ENCODE measurements at places on chromosomes 7 and 10. TPM values are rescaled to one million over a fixed set of nuclear protein-coding genes. Genes with fewer than 3 reads are reported as not detected.
A peak's percentile ranks its signal among the peaks of the same experiment; 100 is the strongest.

DNA sequence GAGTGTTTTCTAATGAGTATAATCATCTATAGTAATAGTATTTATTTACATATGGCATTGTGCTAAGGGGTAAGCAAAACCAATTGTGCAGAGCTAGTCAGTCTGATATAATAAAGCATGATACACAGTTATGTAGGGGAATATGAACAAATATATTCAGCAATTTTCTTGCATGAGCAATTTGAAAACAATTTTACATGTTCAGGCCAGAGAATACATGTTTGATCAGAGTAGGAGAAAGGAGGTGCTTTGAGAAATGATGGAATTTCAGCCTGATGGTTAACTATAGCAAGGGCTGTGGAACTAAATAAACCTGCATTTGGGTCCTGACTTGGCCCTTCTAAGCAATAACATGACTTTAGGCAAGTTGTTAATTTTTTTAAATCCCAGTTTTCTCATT, 214.5 kb downstream of the TWIST1 start:
- H3K27ac ChIP-seq: no peak overlapping the region
- no peaks in the 10 kb centered on the region for H3K27me3 ChIP-seq
- no peak overlapping the region for H3K4me3 ChIP-seq
- DNase-seq: no peak
- no peaks in the 10 kb centered on the region for H3K36me3 ChIP-seq
- no peaks in the 10 kb centered on the region for H3K4me1 ChIP-seq

DNA sequence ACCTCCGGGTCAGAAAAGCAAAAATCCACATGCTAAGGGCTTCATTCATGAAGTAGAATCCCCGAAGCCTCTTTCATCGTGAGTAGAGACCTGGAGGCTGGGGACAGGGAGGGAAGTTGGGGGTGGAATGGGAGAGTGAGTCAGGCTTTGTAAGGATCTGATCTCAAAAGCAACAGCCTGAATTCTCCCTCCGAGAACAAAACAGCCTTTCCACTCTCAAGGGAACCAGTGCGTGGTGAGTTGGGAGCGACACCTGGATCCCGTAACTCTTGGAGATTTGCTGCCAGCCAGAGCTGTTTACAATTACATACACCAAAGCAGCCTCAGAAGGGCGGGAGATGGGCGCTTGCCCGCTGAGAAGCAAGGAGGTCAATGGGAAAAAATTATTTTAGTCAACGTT, 10.8 kb downstream of the AFAP1L2 start:
- no peak for DNase-seq
- H3K36me3 ChIP-seq: no peaks in the 10 kb centered on the region
- peaks cover 9% of the 10 kb centered on the region for H3K4me1 ChIP-seq

GRCh38 chr7:47847207-47847606, 101.1 kb downstream of the PKD1L1 start:
- H3K36me3 ChIP-seq: no peaks in the 10 kb centered on the region
- H3K4me1 ChIP-seq: no peaks in the 10 kb centered on the region
- no peak overlapping the region for H3K27ac ChIP-seq
- no peaks in the 10 kb centered on the region for H3K27me3 ChIP-seq
- no peak for DNase-seq

DNA sequence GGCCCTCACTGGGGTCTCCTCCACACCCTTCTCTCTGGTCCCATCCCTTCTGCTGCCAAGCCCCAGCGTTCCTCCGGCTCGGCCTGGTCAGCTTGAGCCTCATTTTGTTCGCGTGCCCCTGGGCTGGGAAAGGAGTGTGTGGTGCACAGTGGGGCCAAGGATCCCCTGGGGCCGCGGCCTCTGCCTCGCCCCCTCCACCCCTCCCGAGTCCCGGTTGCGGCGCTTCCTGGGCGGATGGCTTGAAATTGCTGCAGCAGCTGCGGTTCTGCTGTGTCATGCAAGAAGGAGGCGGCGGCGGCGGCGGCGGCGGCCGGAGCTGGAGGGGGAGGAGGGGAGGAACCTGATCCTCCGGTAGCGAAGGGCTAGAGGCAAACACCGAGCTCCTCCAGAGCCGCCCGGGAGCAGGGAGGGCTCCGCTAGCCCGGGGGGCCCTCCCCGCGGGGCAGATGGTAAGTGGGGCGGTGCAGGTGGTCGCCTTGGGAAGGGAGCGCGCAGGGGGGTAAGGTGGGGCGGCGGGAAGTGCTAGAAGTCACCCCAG, 217.8 kb upstream of the MKLN1 start:
- no peaks in the 10 kb centered on the region for H3K36me3 ChIP-seq
- peak overlapping the region; percentile 21 for H3K27ac ChIP-seq
- peak overlapping the region; percentile 9 for H3K4me3 ChIP-seq
- peaks cover 23% of the 10 kb centered on the region for H3K4me1 ChIP-seq

- H3K36me3 ChIP-seq: no peaks in the 10 kb centered on the region
- no peak overlapping the region for H3K4me3 ChIP-seq
- H3K27me3 ChIP-seq: no peaks in the 10 kb centered on the region
- no peak overlapping the region for H3K27ac ChIP-seq
- DNase-seq: no peak
These were observed 156.1 kb downstream of the SPAG6 start for GRCh38 chr10:22501413-22501812.

DNA sequence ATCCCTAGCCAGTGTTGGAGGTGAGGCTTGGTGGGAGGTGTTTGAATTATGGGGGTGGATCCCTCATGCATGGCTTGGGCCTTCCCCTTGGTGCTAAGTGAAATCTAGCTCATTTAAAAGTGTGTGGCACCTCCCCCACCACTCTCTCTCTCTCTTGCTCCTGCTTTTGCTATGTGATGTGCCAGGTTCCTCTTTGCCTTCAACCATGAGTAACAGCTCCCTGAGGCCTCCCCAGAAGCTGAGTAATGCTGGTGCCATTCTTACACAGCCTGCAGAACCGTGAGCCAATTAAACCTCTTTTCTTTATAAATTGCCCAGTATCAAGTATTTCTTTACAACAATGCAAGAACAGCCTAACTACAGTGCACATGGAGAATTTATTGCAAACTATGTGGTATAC, 188.8 kb upstream of the POT1 start:
- H3K36me3 ChIP-seq: no peaks in the 10 kb centered on the region
- no peak for DNase-seq
- no peaks in the 10 kb centered on the region for H3K4me1 ChIP-seq
- H3K27ac ChIP-seq: no peak overlapping the region

DNA sequence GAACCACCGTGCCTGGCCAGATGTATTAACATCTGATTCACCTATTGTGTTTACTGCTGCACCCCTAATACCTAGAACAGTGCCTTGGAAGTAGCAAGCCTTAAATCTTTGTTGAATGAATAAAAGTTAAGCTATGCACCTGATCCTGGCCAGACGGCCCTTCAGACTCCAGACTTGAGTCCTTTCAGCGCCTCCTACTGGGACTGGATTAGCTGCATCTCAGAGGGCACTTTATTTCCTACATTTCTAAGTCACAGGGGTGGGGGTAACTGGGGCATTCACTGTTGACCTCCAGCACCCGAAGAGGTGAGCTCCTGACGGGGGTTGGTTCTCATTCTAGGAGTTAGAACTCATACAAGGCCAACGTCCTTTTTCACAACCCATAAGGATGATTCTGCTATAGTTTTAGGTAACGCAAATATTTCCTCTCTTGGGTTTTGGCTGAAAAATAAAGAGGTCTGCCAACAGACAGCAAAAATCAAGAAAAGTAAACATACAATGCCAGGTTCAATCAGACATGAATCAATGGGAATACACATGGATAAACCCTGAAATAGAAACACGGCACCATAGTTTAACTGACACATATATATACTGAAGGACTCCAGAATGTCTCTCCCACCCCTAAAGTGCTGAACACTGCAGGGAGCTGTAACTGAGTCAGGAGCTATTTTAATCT, 48.0 kb upstream of the DLG5 start:
- no peaks in the 10 kb centered on the region for H3K27me3 ChIP-seq
- H3K4me1 ChIP-seq: peaks cover 11% of the 10 kb centered on the region
- H3K27ac ChIP-seq: no peak overlapping the region
- peak; percentile 74 for DNase-seq
- no peaks in the 10 kb centered on the region for H3K36me3 ChIP-seq

DNA sequence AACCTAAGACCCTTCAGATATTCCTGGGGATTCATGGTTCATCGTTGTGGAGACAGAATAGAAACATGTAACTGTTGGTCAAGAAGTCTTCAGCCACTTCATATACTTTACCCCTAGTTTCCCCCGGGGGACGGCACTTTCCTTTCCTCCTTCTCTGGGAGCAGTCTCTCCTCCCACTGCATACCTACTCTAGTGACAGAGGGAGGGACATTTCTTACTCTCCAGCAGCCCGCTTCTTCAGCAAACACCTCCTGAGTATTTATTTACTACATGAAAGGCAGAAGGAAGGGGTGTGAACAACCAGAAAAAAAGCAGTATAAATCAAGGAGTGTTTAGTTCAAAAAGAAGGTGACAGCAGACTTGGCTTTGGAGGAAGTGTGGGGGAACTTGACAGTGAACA, 69.0 kb downstream of the LHFPL3 start:
- no peaks in the 10 kb centered on the region for H3K36me3 ChIP-seq
- H3K4me1 ChIP-seq: no peaks in the 10 kb centered on the region
- H3K27me3 ChIP-seq: no peaks in the 10 kb centered on the region
- DNase-seq: peak; percentile 7
- H3K4me3 ChIP-seq: no peak overlapping the region
- no peak overlapping the region for H3K27ac ChIP-seq

GRCh38 chr10:44325157-44325556, 59.7 kb downstream of the CXCL12 start:
- peak; percentile 80 for DNase-seq
- H3K36me3 ChIP-seq: no peaks in the 10 kb centered on the region
- no peak overlapping the region for H3K4me3 ChIP-seq
- H3K27me3 ChIP-seq: no peaks in the 10 kb centered on the region
- H3K27ac ChIP-seq: peak overlapping the region; percentile 3

DNA sequence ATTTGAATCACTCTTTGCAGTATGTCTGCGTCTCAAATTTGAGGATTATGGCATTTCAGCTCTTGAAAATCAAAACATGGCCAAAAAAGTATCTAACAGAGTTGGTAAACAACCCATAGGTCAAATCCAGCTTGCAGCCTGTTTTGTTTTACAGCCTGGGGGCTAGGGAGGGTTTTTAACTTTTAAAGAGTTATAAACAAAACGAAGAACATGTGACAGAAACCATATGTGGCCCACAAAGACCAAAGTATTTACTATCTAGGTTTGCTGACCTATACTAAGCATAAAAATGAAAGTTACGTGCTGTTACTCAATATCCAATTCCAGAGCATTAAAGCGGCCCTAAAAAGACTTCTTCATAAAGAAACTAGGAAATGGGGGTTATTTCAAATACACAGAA, 55.5 kb upstream of the STARD3NL start:
- H3K27ac ChIP-seq: no peak overlapping the region
- H3K36me3 ChIP-seq: no peaks in the 10 kb centered on the region
- DNase-seq: no peak
- peaks cover under 1% of the 10 kb centered on the region for H3K27me3 ChIP-seq
- H3K4me3 ChIP-seq: no peak overlapping the region

- H3K36me3 ChIP-seq: no peaks in the 10 kb centered on the region
- H3K27ac ChIP-seq: no peak overlapping the region
- no peak overlapping the region for H3K4me3 ChIP-seq
- no peaks in the 10 kb centered on the region for H3K4me1 ChIP-seq
These were observed 810.7 kb upstream of the AUTS2 start for GRCh38 chr7:68787566-68787965.

DNA sequence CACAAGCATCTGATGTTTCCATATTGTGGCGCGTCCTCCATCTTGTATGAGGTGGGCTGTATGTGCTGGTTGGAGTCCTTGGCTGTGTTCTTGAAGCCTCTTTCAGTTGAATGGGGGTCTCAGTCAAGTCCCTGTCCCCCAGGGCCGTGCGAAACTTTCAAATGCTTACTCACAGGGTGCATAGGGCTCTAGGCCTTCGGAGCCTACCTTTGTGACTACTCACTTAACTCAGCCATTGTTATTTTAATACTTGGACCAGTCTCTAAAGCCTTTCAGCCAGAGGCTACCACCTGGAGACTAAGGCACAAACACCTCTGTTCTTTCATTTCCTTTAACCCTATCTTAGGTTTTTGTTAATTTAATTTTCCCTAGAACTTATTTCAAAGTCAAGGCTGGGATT, 785.9 kb downstream of the GATA3 start:
- no peaks in the 10 kb centered on the region for H3K4me1 ChIP-seq
- H3K27me3 ChIP-seq: no peaks in the 10 kb centered on the region
- H3K36me3 ChIP-seq: no peaks in the 10 kb centered on the region
- no peak for DNase-seq
- H3K27ac ChIP-seq: no peak overlapping the region
- H3K4me3 ChIP-seq: no peak overlapping the region

DNA sequence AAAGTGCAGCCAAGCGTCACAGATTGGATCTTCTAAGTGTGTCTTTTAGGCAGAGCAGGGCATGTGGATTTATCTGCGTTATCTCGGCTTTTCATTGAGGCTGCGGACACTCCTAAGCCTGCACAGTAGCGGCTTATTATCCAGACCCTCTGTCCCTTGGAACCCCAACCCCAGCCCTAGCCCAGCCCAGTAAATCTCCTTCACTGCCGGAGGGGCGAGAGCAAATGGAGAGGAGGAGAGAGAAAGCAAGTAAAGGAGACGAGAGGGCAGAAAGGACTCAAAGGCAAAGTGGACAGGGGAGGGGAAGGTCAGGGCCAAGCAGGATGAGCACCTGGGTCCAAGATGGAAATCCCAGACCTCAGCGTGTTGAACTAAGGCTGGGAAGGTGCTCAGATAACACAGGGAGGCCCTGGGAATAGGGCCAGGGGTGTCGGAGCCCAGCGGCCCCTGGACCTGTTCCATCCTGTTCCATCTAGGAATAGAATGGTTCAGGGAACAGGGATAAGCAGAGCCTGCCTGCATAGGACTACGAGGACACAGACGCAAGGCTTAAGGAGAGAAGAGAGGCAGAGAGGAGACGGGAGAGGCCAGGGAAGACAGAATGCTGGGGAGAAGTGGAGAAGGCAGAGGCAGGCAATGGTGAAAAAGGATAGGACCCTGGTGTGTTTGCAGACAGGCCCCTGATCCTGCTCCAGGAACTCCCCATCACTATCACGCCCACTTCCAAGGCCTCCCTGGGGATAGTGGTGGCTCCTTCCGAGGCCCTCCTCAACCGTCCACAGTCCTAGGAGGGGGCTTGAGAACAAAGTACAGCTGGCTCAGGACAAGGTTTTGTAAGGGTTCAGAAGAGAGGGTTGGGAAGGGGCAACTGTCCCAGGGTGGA, 99.6 kb downstream of the CHST15 start:
- no peaks in the 10 kb centered on the region for H3K27me3 ChIP-seq
- peaks cover 12% of the 10 kb centered on the region for H3K4me1 ChIP-seq
- no peak overlapping the region for H3K27ac ChIP-seq
- DNase-seq: no peak
- no peaks in the 10 kb centered on the region for H3K36me3 ChIP-seq

Gene CLDN12
- total RNA-seq: 53.0 TPM

Gene HOXA7
- 0.83 TPM for total RNA-seq

Gene EGR2
- 11.5 TPM for total RNA-seq

Gene GRM8
- total RNA-seq: 4.5 TPM

Gene HOXA6
- not detected for total RNA-seq

Gene ZMYND11
- 70.2 TPM for total RNA-seq

Gene SYT15B
- total RNA-seq: not detected

Gene CRHR2
- not detected for total RNA-seq

Gene FAM25G
- total RNA-seq: not detected

Gene ACTA2
- 231 TPM for total RNA-seq

Measured in hepatocyte (in vitro differentiated cells).